ENCODE measurements at places on chromosomes 16 and 17.

DNA sequence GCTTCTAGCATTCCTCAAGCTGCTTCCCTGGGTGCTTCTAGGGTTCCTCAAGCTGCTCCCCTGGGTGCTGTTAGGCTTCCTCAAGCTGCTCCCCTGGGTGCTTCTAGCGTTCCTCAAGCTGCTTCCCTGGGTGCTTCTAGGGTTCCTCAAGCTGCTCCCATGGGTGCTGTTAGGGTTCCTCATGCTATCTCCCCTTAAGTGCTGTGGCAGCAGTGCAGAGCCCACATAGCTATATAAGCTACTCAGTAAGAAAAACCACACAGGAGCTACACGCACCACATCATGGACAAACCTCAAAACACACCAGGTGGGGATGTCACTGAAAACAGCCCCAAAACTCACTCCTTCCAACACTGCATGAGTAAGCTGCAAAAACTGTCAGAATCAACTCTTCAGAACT, 35.2 kb downstream of the ANKRD11 start:
- no peak for DNase-seq

DNA sequence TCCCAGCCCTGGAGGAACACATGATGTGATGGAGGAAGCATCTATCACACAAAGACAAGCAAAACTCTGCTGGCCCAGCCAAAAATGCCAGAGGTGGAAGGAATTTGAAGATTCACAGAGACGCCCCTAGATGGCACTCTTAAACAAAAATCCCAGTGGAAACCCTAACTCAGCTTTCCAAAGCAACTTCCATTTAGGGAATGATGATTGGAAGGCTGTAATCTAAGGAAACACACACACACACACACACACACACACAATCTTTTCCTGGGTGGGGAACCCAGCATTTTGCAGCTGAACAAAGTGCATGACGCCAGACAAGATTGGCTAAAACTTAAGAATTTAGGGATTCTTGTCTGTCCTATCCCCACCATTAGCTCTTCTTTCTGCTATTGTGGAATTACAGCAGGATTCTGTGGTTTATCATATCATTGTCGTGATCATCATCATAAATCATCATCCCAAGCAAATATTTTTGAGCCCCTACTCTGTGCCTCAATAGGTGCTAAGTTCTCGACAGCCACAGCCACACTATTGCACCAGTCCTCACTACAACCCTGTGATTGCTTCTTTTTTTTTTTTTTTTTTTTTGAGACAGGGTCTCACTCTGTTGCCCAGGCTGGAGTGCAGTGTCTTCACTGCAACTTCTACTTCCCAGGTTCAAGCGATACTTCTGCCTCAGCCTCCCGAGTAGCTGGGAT, 1.6 kb upstream of the LDAF1 start:
- DNase-seq: no peak

DNA sequence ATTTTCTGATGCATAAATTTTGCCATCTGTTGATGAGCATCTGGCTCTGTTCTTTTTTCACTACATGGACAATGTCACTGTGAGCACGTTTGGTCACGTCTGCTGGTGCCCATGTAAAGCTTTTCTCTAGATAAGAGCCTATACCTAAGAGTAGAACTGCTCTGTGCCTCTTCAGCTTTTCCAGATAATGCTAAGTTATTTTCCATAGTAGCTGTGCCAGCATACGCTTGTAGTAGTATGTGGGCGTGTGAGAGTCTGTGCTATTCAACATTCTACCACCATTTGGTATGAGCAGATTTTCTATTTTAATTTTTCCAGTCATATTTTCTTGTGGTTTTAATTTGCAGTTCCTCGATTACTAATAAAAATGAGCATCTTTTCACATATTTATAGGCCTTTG, 33.2 kb downstream of the VPS35L start:
- no peak for DNase-seq

GRCh38 chr17:50128441-50129352, 1.3 kb downstream of the SAMD14 start:
- DNase-seq: no peak

- no peak for DNase-seq
Measured at GRCh38 chr17:4715063-4715744, 4.8 kb downstream of the ARRB2 start.

GRCh38 chr16:83054283-83054682, 427.5 kb downstream of the CDH13 start:
- no peak for DNase-seq

- DNase-seq: peak; percentile 41
Measured at GRCh38 chr17:76141212-76142038, at the start of gene FOXJ1. Gene FOXJ1 (minus strand): TSS chr17:76141245. CDS start chr17:76140395, 850 bp downstream.

DNA sequence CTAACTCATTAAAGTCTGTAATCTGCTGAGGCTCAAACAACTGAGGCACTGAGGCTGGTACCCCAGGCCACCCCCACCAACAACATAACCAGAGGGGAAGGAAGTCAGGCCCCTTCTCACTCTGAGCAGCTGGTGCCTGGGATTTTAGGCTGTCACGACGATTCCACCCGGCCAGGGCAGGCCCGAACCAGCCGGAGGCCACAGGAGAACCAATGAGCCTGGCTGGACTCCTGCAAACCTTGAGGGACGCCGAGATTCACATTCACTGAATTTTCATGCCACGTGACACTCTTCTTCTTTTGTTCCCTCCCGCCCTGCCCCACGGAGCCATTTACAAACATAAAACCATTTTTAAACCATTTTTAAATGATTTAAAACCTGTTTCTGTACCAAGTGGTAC, 48.1 kb downstream of the RPH3AL start:
- no peak for DNase-seq

DNA sequence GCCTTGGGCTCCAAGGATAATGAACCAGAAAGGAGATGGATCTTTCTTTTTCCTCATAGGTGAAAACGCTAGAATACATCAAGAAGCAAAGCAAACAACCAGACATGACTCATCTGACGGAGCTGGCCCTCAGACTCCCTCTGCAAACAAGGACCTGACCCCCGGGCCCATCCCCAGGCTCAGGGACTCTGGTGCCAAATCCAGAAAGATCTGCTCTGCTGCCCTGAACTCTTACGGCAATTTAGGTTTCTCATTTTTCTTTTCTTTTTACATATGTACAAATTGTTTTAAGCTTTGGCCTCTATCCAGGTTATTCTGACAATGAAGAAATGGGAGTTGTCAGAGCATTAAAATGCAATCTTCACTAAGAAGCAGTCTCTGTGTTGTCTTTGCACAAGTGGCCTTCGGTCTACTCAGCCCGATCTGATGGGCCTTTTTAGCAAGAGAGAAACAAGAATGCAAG, 17.7 kb downstream of the KNOP1 start:
- DNase-seq: no peak

- DNase-seq: no peak
Measured at GRCh38 chr16:14043278-14043677, 27.8 kb upstream of the MRTFB start.

- no peak for DNase-seq
Measured at GRCh38 chr16:76897816-76898215, 293.2 kb upstream of the MON1B start.

DNA sequence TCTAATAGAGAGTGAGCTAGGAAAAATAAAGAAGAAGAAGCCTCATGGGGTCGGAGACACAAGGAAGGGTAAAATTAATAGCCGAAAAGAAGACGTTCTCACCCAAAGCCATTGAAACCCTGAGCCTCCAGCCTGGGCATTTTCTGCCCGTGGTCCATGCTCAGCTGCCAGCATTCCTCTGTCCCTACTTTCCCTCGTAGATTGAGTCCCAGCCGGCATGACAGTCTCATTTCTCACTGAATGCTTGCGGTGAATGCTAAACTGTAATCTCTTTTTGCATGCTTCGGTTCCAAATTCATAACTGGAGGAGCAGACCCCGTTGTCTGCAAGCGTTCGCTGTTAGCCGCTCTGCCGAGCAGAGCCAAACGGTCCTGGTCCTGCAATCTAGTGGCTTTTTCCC, 54.0 kb upstream of the COX10 start:
- DNase-seq: no peak

- DNase-seq: no peak
Measured at GRCh38 chr17:44922746-44923470, 7.6 kb upstream of the GFAP start.

- DNase-seq: no peak
Measured at GRCh38 chr17:5135726-5136579, 20.1 kb downstream of the USP6 start.

DNA sequence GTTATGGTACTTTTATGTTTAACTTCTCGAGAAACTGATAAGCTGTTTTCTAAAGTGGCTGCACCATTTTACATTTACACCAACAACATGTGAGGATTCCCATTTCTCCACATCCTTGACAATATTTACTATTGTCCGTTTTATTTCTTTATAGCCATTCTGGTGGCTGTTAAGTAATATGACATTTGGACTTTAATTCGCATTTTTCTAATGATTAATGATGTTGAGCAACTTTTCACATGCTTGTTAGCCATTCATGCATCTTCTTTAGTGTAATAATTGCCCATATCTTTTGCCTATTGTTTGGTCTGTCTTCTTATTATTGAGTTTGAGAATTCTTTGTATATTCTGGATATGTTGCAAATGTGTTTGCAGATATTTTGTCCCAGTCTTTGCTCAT, 114.2 kb downstream of the DNAH9 start:
- no peak for DNase-seq

DNA sequence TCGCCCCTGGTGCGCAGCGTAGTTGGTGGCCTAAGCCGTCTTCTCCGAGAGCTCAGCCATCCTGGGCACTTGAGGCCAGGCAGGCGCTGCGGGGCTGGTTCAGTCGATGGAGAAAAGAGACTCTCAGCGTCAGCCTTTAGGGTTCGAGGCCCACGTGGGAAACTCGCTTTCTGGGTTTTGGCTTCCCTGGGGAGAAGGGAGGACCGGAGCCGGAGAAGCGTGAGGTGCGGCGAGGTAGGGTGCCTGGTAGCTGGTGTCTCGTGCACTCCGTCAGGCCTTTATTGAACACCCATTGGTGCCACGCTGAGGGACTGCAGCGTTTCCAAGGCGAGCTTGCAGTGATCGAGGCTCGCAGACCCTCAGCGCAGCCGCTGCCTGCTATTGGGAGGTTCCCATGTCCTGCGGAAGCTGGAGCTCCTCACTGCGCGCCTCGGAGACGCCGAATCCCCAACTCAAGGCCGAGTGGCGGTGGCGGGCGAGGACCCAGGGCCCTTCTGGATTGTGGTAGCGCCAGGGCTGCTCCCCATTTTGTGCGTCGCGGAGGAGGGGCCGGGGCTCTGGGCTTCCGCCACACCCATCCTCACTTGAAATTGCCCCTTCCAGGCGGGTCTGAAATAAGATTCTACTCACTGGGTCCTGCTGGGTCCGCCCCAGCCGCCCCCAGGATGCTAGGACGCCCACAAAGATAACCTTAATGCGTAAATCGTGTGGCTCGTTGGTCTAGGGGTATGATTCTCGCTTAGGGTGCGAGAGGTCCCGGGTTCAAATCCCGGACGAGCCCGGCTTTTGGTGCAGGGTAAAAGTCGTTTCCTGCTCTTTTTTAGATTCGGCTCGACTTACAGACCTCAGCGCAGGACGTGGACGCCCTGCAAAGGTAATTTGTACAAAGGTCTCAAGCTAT, 1.2 kb downstream of the OR1F1 start:
- DNase-seq: no peak
